ENCODE measurements at places on chromosomes 11 and 22. TPM values are rescaled to one million over a fixed set of nuclear protein-coding genes. Genes with fewer than 3 reads are reported as not detected.

OR6A2 gene
- total RNA-seq = 0.27 TPM

KBTBD4 gene
- 14.3 TPM for total RNA-seq

GRCh38 chr11:58446294-58446693 is 4.3 kb upstream of the OR5B12 start:
- DNase-seq = no peak

GRCh38 chr22:36744413-36744765 is 31.5 kb downstream of the IFT27 start:
- DNase-seq = peak; percentile 6

GRCh38 chr11:77522215-77522614 is 48.3 kb upstream of the PAK1 start:
- no peak for DNase-seq
